ENCODE measurements at places on chromosomes 3 and 15.

- DNase-seq, result peak; percentile 43
Measured at GRCh38 chr3:179321668-179322285, 1.1 kb upstream of the ZNF639 start.

DNA sequence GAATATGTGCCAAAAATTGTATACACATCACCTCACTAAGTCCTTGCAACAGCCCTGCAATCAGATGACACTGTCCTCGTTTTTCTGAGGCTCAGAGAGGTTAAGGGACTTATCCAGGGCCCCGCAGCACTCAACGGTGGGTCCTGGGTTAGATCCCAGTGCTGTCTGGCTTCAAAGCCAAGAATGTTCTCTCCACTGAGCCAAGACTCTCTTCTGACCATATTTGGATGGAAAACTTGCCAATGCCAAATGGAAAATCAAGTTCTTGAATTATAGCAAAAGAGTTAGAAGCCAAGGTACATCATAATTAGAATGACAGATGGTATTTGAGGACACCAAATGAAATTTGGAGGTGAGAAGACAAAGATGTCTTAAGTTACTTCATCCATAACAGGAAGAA, 75.9 kb downstream of the NCEH1 start:
- DNase-seq, result no peak

- DNase-seq, result no peak
Measured at GRCh38 chr15:50066666-50067065, 52.4 kb downstream of the ATP8B4 start.

GRCh38 chr3:31218082-31218481, 314.6 kb upstream of the STT3B start:
- DNase-seq, result no peak

DNA sequence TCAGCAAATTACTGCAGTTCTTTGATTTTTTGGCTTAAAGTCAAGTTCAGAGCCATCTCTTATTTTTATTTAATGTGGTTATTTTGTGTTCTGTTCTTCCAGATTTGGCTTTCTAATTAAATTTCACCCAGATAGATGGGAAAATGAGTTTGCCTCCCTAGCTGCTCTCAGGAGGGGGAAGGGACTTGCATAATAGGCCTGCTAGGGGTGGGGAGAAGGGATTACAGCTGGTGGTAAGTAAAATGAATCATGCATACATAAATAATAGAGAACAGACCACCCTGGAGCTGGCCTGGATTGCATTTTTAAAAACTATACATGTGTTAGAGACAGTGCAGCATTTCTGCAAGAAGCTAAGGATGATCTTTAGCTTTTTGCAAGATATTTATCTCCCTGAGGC, 3.9 kb upstream of the PXYLP1 start:
- peak; percentile 9 for DNase-seq

DNA sequence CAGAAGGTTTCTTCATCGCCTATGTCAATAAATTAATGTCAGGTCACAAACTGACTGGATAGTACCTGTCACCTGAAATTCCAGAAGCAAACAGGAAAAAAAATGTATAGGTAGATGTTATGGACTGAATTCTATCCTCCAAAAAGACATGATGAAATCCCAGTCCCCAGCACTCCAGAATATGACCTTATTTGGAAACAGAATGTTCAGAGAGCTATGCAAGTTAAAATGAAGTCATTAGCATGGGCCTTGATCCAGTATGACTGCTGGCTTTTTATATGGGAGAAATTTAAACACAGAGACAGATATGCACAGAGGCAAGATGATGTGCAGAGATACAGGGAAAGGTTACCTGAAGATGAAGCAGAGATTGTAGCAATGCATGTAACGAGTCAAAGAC, 953.4 kb downstream of the ZPLD1 start:
- peak; percentile 4 for DNase-seq

GRCh38 chr15:93087825-93088199, 1.2 kb downstream of the RGMA start:
- DNase-seq, result no peak

GRCh38 chr3:10550705-10551104, 45.3 kb upstream of the ATP2B2 start:
- no peak for DNase-seq

DNA sequence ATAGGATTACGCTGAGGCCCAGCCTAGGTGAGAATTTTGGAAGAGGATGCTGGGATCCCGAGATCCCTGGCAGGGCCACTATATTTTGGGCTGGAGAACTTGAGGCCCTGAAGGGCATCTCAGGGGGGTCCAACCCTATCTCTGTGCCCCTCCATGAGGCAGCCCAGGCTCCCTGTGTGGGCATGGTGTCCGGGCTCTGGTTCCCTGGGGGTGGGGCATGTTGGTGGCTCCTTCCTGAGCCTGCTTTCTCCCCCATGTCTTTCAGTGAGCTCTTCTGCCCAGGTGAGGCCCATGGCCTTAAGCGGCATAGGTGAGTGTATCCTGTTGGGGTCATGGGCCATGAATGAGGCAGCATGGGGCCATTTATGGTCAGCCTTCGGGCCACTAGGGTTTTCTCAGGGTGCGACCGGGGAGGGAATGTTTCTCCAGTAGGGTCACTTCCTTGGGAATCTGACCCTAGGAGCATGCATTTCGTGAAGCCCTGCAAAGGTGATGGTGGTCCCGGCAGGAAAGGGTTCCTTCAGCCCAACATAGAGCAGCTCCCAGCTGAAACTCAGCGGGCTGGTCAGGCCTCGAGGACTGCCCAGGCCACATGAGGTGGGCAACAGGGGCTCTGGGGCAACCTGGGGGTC, 191.3 kb downstream of the UBE3A start:
- no peak for DNase-seq

- no peak for DNase-seq
Measured at GRCh38 chr3:176978441-176978840, 218.8 kb downstream of the TBL1XR1 start.

DNA sequence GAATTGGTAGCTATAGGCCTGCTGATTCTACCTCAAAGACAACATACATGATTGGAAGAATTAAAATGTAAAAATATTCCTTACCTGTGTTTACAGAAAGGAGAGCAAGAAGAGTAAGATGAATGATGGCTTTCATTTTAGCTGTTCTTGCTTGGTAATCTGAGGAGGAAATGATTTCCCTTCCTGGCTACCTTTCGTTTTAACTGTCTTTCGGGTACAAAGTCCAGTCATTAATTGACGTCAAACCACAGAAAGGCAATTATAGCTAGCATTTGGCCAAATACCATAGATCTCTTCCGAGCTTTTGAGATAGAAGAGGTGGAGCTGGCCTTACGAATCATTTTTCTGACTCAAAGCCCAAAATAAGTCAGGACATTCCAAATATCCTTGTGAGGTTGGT, at the start of gene MUC13:
MUC13 (minus strand) TSS at position 175 of the 400 bp plus-strand sequence; CDS start at position 136, 39 bp downstream.
- DNase-seq, result no peak

- peak; percentile 63 for DNase-seq
Measured at GRCh38 chr3:51799879-51800749, 21.1 kb upstream of the IQCF6 start.

DNA sequence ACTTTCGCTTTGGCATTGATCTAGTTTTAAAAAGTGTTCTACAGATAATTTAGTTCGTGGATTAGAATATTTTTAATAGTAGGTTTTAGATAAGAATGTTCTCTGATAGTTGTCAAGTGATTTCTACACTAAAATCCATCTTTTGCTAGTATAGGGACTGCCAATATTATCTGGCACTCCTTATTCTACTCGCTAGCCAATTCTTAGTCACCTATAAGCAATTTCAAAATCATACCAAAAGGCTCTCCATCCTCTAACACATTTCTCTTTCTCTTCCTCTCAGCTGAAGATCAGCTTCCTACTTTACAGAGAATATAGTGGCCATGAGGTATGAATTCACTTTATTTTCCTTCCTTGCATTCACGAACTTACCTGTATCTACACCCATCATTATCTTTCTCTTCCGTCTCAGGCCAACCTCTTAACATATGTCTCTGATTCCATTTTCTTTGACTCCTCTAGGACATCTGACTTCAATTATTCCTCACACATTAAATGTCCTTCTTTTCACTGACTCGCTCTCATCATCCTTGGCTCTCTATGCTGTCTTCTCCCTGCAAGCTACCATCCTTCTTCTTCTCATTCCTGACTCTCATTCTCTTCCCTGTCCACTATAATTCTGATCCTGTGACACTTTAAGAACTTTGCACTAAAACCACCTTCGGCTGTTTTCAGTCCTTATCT, 35.5 kb downstream of the C3orf80 start:
- DNase-seq, result no peak

DNA sequence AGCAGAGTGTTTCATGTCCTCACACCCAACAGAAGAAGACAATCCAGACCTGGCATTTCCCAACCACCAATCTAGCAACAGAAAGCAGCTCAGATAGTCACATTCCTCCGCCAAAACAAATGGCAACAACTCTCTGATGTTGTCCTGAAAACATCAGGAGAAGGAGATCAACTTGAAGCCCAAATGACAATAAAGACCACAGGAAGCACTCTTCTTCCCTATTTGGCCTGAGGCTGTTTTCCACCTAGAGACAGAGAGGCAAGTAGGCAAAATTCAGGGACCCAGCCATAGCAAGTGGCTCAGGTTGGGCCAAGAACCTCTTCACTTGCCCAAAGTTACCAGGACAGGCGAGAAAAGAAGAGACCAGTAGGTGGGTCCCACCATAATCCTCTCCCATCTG, 35.0 kb downstream of the ZNF148 start:
- DNase-seq, result no peak

GRCh38 chr15:51765751-51766150, 14.4 kb downstream of the TMOD2 start:
- DNase-seq, result no peak

GRCh38 chr15:97463696-97464095, 496.8 kb upstream of the ARRDC4 start:
- no peak for DNase-seq

GRCh38 chr3:23271876-23272741, 69.0 kb downstream of the UBE2E2 start:
- DNase-seq, result no peak

DNA sequence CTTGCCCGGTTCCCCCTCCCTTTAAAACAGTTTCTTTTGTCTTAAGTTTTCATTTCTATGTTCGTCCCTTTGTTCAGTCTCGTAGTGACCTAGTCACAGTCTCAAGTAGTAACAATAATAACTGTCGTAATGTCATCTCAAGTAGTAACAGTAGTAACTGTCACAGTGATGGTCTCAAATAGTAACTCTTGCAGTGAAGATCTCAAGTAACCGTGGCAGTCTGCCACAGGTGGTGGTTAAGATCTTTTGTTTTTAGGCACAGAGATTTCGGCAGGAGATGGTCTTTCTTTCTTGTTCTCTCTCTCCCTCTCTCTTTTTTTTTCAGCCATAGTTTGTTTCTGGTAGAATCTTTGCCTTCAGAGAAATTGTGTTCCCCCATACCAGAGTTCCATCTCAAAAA, 656.0 kb upstream of the SGO1 start:
- DNase-seq, result no peak

GRCh38 chr3:29637068-29637467, 356.2 kb downstream of the RBMS3 start:
- no peak for DNase-seq

- DNase-seq, result peak; percentile 45
Measured at GRCh38 chr3:8560366-8561007, 58.9 kb downstream of the LMCD1 start.

DNA sequence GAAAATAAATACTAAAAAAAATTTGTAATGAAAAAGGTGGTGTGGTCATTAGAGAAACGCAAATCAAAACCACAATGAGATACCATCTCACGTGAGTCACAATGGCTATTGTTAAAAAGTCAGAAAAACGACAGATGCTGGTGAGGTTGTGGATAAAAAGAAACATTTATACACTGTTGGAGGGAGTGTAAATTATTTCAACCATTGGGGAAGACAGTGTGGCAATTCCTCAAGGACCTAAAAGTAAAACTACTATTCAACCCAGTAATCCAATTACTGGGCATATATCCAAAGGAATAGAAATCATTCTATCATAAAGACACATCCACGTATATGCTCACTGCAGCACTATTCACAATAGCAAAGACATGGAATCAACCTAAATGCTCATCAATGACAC, 120.3 kb downstream of the MYO9A start:
- DNase-seq, result no peak

- peak; percentile 76 for DNase-seq
Measured at GRCh38 chr3:21839176-21839575, 88.2 kb upstream of the ZNF385D start.

DNA sequence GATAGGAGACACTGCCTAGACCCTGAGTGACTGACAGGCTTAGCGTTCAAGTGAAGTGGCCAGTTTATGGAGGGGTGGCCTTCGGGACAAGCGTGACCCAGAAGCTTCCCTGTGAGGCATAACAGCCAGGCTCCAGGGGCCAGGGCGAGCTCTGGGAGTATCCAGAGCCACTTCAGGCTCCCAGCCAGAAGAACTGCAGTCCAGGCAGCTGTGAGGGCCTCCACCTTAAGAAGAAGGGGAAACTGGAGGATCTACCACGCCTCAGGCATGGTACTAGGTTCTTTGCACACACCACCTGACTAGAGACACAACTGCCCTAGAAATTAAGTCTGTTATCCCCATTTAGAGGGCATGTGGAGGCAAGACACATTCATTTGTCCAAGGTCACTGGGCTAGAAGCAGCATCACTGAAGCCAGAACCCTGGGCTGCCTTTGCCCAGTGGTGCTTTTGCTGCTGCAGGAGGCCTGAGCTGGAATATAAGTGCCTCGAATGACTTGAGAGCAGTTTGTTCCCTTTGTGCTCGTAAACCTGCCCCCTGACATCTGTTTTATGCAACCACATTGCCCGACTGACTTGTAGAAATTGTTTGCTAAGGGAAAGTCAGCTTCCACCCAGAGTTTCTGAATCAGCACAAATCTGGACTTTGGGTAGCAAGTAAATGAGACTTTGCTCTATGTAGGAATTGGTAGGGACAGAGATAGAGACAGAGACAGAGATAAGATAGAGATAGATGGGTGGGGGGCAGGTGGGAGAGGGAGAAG, 23.3 kb downstream of the RASGRF1 start:
- DNase-seq, result no peak

DNA sequence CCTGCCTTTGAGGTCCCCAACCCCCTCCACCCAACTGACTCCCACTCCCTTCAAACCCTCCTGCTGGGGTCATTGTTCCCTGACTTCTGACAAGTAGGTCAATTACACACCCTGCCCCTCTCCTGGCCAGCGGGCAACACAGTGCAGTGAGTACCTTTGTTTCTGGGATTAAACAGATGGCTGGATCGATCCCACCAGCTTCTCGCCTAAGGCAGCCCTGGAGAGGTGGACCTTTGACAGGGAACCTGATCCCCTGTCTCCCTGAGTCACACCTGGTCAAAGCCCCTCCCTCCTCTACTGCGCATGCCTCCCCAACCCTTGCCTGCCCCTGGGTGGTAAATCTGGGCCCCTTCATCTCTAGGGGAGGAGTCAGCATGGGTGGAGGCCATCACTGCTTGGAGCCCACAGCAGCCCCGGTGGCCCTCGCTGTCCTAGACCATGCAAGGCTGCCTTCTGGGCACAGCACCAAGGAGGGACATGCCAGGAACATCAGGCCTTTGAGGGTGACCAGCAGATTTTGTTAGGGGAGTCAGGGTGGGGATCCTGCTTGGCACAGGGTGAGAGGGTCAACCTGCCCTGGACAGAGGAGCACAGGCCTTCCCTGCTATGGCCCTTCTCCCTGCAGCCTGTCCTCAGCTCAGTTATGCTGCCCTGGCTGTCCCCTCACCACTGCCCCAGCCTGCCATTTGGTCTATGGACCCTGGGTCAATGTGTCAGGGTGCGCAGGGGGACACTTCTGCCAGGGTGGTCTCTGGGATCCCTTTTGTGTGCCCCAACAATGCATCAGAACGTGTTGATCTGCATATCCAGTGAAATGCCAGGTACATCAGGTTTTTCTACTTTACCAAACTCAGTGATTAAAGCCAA, 9.8 kb upstream of the PRR23E start:
- DNase-seq, result no peak
